ENCODE measurements at places on chromosomes 5 and 9.

DNA sequence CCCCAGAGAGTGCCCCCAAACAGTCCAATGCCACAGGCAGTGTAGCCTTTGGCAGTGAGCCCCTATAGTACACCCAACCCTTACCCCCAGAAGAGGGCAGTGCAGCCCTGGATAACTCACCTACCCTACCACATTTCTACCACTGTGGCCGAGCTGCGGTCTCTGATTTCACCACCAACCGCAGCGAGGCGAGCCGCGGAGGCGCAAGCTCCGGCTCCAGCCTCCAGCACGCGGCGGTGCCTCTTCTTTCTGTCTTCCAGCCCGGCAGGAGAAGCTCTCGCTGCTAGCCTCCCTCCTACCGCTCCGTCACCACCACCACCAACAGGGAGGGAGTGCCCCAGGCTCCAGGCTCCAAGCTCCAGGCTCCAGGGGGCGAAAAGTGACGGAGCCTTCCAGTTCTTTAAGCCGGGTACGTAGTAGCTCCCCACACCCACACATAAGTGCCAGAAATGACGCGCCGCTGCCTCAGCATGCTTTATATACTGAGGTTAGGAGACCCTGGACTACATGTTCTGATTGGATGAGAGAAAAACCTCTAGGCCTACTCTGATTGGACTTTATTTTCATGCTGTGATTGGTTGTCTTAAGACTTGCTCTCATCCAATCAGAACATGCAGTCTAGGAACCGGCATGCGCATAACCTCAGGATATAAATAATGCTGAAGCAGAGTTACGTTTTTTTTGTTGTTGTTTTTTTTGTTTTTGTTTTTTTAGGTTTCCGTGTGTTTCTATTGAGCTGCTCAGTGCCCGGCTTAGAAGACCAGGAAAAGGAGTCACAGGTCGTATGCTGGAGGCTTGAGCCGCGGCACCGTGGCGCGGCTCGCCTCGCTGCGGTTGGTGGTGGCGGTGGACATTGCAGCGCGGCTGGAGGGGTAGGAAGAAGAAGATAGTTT lies at the start of gene PCAT7:
Gene PCAT7, plus strand, starts transcription at position 645 of the 893 bp plus-strand sequence.
- no peak for DNase-seq

DNA sequence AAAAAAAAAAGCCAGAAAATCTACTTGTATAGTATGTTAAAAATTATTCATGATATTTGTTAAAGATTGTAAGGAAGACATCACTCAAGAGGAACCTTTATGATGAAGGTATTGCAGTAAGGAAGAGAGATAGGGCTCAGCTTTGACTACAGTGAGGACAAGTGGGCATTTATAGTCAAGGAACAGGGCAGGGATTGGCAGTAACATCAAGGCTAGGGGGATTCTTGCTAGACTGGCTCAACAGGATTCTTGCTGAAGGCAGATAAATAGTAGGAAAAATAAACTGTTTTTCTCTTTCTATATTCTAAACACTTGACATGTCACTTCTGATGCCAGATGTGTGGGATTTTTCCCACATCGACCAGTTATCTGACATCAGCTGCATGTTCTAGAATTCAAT lies 96.7 kb downstream of the ITGA1 start:
- no peak for DNase-seq

DNA sequence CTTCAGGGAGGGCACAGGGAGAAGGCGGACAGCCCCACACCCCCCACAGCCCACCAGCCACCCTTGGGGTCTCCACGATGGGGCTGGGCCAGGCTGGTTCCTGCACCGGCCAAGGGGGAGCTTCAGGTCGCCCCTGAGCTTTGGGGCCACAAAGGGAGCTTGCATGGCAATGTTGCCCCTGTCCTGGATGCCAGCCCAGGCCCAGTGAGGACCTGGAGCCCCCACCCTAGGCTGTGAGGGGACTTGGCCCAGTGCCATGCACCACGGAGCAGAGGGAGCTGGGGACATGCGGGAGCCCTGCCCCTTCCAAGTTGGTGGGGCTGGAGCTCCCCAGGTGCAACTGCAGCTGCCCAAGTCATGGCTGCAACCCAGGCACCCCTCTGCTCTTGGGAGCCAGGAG lies 18.4 kb downstream of the TMEM38B start:
- DNase-seq, result no peak

- DNase-seq, result no peak
Measured at GRCh38 chr5:127415034-127415433, 102.4 kb upstream of the PRRC1 start.

- DNase-seq, result no peak
Measured at GRCh38 chr5:107979291-107979690, 308.6 kb upstream of the EFNA5 start.

DNA sequence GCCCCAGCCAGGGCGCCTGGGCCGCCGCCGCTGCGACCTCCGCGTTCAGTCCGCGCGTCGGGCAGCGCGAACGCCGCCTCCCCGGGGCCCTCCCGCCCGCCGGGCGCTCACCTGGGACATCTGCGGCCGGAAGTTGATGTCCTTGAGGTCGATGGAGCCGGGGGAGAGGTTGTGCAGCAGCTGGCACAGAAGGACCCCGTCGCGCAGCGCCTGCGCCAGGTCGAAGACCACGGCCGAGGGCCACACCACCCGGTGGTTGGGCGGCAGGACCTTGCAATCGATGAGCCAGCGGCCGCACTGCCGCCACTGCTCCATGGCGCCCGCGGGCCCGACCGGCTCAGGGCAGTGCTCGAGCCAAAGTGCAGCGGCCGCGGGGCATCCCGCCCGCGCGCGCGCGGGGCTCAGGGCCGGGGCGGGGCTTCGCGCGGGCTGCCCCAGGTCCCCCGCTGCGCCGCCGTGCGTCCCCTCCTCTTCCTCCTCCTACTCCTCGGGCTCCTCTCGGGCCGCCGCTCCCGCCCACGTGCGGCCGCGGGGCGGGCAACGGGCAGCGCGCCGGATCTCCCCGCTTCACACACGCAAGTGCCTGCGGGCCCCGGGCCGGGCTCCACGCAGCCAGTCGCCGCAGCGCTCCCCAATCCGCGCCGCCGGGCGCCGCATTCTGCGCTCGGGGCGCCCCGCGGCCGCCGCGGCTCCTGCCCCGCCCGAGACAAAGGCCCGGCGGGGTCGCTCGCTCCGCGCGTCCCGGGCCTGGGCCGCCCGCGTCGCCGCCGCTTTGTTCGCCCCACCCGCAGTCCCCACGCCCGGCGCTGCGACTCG lies at the start of gene VAV2:
Gene VAV2, minus strand, starts transcription at position 361 of the 816 bp plus-strand sequence. Its CDS starts 46 bp downstream, at position 315.
- DNase-seq, result peak; percentile 66

DNA sequence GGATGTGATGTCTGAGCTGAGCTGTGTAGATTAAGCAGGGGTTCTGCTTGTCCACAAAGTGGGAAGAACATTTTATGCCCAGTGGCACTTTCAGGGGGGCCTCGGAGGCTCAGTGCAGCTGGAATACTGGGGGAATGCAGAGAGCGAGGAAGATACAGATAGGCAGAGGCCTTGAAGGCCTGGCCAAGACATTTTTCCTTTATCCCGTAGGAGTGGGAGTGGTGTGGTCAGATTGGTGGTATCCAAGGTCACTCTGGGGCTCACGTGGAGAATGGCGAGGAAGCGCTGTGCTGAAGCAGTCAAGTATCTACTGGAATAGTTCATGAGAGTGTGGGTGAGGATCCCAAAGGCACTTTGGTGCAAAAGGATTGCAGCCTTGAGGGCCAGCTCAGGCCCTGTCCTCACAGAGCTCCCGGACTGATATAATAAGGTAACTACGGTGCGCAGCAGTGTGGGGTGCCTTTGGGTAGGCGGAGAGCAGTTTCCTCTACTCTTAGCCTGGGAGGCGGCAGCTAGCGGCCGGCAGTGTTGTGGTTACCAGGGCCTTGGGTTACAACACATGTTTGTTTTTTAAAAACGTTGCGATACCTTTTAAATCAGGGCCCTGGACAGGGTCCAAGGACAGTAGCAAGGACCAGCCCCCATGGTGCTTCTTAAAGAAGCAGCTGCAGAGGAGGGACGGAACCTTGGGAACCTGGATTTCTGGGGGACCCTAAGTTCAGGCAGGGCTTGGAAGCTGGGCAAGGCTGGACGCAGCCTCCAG lies 10.8 kb upstream of the CCDC69 start:
- DNase-seq, result no peak

DNA sequence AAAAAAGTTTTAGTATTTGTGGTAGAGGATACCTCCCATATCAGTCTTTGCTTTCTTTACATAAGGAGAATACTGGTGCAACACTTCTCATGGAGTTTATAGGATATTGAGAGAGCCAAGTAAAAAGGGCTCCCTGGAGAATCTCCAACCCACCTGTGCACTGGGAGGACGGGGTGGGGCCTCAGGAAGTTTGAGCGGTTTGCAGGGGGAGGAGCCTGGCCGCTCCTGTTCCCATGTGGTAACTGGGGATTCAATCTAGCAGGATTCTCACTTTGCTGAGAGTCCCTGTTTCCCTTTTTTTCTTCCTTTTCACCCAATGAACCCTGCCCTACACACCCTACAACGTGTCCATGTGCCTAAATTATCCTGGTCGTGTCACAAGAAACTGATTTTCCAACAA lies 82.8 kb downstream of the APTX start:
- no peak for DNase-seq

GRCh38 chr5:124252191-124252638 lies 494.2 kb downstream of the ZNF608 start:
- no peak for DNase-seq

GRCh38 chr5:170368586-170368985 lies 20.6 kb downstream of the KCNMB1 start:
- DNase-seq, result no peak

DNA sequence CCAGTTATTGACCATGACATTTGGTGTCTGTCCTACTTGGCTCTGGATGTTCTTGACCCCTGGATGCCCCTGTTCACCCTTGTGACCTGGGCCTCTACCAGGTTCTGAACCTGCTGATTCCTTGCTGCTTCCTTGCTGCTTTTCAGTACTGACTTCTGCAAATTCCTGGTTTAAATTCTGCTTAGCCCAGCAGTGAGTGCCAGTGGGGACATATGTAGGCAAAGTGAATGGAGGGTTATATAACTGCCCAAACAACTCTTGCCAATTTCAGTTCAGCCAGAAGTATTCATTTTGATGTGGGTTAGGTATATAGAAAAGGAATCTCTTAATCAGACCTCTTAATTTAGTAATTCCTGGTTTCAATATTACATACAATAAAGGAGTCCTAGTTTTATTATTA lies 220.6 kb downstream of the TAF11L14 start:
- DNase-seq, result no peak

DNA sequence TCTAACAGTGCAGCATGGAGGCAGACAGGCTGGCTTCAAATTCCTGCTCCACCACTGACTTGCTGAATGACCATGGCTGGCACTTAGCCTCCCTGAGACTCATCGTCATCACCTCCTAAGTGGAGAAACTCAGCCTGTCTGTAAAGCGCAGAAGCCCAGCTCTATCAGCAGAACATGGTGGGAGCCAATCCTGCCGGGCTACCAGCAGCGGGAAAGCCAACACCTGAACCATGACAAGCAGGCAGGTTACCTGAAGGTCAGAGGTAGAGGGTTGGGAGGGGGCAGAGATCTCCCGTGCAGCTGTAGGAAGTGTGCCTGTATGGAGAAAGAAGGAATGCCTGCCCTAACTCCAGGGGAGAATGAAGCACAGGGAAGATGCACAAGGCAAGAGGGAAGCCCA lies 72.6 kb upstream of the LRRTM2 start:
- no peak for DNase-seq

GRCh38 chr9:117526674-117527073 lies 111.8 kb upstream of the ASTN2 start:
- DNase-seq, result no peak

- no peak for DNase-seq
Measured at GRCh38 chr9:20508242-20508641, 114.1 kb downstream of the MLLT3 start.

GRCh38 chr5:39427229-39427628 lies 2.4 kb upstream of the DAB2 start:
- DNase-seq, result no peak

DNA sequence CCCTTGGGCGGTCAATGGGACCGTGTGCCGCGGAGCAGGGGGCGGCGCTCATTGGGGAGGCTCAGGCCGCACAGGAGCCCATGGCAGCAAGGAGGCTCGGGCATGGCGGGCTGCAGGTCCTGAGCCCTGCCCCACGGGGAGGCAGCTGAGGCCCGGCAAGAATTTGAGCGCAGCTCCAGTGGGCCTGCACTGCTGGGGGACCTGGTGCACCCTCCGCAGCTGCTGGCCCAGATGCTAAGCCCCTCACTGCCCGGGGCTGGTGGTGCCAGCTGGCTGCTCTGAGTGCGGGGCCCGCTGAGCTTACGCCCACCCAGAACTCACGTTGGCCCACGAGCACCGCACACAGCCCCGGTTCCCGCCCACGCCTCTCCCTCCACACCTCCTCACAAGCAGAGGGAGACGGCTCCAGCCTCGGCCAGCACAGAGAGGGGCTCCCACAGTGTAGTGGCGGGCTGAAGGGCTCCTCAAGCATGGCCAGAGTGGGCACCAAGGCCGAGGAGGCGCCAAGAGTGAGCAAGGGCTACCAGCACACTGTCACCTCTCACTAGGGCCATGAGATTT lies 141.1 kb upstream of the OR13F1 start:
- no peak for DNase-seq
